ENCODE measurements at places on chromosomes 16 and 17.

GRCh38 chr17:47934856-47935255 lies 6.5 kb upstream of the PNPO start:
- DNase-seq = no peak

GRCh38 chr16:55480228-55480655 lies 1.2 kb downstream of the MMP2 start:
- DNase-seq = no peak

GRCh38 chr16:62249069-62249468 lies 212.8 kb upstream of the CDH8 start:
- DNase-seq = no peak

DNA sequence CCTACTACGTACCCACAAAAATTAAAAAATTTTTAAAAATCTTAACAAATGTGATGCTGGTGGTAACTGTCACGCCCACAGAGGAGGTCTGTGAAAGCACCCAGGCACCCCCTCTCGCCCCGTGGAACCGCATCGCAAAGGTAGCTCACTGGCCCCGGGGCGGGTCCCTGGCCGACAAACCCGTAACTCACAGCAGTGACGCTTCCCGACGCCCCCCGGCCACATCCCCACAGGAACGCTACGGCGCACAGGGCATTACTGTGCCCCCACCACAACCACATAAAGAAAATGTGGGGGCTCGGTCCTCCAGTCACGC lies 366 bp downstream of the ANKS3 start:
- DNase-seq = no peak

GRCh38 chr17:76473541-76473985 lies 6.2 kb downstream of the AANAT start:
- DNase-seq = no peak

DNA sequence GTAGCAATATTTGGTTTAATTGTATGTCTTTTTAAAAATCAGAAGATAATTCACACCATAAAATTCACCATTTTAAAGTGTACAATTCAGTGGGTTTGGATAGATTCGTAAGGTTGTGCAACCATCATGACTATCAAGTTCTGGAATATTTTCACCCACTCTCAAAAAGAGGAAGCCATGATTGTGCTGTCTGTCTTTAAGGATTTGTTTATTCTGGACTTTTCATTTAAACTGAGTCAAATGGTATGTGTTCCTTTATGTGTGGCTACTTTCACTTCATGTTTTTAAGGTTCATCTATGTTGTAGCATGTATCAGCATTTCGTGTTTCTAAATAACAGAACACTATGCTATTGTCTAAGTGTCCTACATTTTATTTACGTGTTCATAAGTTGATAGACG lies 68.1 kb upstream of the CPHXL start:
- no peak for DNase-seq

GRCh38 chr17:42647778-42648177 lies 11.3 kb upstream of the TUBG2 start:
- DNase-seq = no peak

- no peak for DNase-seq
These were observed 12.3 kb upstream of the SLC7A5 start for GRCh38 chr16:87881324-87882200.

GRCh38 chr16:333406-334094 lies 19.0 kb downstream of the AXIN1 start:
- no peak for DNase-seq

GRCh38 chr16:24568392-24568791 lies 29.0 kb downstream of the RBBP6 start:
- no peak for DNase-seq

DNA sequence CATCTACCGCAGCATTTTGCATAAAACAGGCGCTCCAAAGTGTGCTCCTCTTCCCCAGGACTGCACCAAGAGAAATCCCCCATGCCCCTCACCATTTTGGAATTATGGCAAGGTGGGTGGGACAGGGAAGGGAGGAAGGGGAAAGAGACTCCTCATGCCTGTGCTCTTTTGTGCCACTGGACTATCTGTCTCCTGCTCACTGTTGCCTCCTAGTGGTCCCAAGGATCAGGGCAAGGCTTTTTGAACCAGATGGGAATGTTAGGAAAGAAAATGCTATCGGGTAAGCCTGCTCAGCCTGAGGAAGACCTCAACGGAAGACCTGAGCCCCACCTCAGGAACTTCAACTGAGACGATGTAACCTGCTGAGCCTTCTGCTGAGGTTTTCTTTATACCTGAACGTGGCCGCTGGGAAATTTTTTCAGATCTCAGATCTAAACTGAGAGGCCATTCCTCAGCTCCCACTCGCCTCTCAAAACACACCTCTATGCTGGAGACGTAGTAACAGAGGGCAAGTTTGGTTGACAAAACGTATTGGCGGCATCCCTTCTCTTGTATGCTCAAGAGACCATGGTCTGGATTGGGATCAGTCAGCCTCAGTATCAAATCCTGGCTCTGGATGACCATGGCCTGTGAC lies 58.3 kb downstream of the SPACA3 start:
- DNase-seq = peak; percentile 25

- DNase-seq = no peak
These were observed 604 bp downstream of the HS3ST3B1 start for GRCh38 chr17:14301279-14302090.

- no peak for DNase-seq
These were observed 61.1 kb upstream of the VPS4A start for GRCh38 chr16:69250081-69250480.

- DNase-seq = no peak
These were observed 83.9 kb downstream of the HIC1 start for GRCh38 chr17:2138761-2139160.

DNA sequence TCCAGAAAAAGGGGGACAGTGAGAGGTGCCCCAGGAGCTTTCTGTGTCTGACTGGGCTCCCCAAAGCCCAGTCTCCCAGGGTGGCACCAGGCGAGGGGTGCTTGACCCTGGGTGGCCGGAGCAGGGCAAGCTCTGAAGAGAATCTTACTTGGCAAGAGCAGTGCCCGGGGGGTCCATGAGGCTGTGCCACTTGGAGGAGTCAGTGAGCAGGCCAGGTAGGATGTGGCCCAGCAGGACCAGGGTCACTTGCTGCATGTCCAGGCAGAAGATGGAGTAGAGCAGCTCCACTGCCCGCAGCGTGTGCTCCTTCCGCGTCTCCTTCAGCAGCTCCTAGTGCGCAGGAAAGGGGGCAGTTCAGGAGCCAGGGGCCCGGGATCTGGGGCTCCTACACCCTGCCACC lies 7.3 kb downstream of the CSF3 start:
- no peak for DNase-seq

DNA sequence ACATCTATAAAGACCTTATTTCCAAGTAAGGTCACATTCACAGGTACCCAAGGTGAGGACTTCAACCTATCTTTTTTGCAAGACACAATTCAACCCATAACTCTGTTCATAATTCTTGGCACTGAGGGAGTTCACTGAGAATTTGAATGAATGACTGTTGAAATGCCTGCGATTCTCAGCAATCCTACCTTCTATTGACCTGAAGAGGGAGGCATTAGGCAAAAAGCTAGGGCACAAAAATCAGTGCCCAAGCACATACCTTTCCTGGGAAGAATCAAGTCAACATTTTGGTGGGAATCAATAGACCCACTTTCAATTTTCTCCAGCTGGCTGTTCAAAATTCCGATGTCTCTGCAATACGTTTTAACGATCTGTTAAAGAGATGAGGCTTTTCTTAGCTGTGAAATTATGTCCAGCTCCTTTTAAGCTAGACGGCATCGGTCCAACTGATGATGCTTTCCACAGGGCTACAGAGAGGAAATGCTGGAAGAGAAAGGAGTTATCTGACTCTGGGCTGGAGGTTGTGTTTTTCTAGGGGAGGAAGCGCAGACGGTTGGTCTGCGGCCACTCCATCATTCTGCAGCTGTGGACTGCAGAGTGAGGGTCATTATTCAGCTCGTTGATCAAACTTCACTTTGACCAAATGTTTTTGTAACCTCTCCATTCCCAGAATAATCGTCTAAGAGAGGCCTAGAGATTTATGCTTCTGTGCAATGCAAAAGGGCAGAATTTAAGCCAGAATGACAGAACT lies 25.2 kb downstream of the BCO1 start:
- DNase-seq = no peak

- no peak for DNase-seq
These were observed 68.0 kb upstream of the MRTFB start for GRCh38 chr16:14003074-14003570.

GRCh38 chr16:82535262-82535661 lies 91.5 kb upstream of the CDH13 start:
- DNase-seq = no peak

- DNase-seq = no peak
These were observed 13.6 kb upstream of the GIP start for GRCh38 chr17:48981927-48982539.

DNA sequence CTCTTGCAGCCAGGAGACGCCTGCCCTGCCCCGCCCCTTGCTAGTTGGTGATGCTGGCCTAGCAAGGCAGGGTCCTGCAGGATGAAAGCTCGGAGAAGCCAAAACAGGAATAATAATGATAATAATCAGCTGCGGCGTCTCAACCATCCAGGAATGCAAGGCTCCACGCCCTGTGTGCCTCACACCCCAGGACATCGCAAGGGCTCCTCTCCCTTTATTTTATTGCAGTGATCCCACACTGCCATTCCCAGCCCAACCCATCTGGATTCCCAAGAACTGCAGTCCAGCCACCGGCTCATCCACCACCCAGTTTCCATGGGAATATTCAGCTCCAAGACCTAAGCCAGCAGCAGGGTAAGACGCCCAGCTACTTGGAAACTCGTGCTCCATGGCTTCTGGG lies 21.0 kb upstream of the ZNF652 start:
- DNase-seq = no peak

DNA sequence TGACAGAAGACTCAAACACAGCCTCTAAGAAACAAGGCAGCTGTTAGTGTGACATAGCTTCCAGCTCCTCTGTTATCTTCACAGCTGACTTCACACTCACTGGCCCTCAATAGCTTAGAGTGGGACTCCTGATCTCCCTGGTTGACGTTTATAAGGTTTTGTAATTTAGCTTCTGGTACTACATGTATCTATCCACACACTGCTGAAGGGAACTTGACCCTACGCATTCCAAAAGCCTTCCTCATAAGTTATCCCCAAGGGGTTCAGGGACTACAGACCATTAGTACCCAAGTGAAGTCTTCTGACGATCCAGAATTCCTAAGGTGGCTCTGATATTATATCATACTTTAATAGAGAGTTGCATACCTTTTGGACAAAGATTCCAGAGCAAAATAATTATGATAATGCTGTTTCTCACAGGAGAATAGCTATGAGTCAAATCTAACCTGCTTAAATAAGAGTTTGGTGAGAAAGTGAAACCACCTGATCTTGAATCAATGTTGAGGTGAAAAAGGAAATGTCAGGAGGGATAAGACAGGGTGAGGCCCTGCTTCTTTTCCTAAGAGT lies 14.5 kb downstream of the ACACA start:
- DNase-seq = no peak

- DNase-seq = no peak
These were observed 1.2 kb upstream of the MIF4GD start for GRCh38 chr17:75271955-75272847.

- DNase-seq = peak; percentile 71
These were observed 3.7 kb upstream of the RAP1GAP2 start for GRCh38 chr17:2792366-2793169.
